Hematopoietic multipotent progenitor cell treated with erythropoietin and hydrocortisone succinate and interleukin-3 and kit ligand, for 6 days (in vitro differentiated cells): ENCODE measurements at places on chromosomes 7 and 10.

GRCh38 chr10:80436446-80437098, 17.5 kb upstream of the TSPAN14 start:
- no peak for DNase-seq

- no peak for DNase-seq
Measured at GRCh38 chr7:96718107-96719003, 8.7 kb upstream of the SEM1 start.

GRCh38 chr7:125278318-125278717, 348.7 kb upstream of the POT1 start:
- no peak for DNase-seq

DNA sequence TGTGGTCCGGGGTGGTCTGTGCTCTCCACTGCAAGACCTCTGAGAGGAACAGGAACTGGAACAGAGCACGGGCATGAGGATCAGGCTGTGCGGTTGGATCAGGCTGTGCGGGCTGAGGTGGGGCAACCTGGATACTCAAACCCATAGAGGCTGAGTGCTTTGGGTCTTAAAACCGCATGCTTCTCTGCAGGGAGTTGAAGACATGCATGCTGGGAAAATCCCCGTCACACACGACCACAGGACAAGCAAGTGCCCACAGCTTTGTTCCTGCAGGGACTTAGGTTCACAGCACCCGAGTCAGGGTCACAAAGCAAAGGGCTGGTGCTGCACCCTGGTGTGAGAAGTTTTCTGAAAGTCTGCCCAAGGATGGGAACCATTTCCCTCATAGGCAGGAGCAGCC, 221.2 kb downstream of the ZMYND11 start:
- DNase-seq: no peak

DNA sequence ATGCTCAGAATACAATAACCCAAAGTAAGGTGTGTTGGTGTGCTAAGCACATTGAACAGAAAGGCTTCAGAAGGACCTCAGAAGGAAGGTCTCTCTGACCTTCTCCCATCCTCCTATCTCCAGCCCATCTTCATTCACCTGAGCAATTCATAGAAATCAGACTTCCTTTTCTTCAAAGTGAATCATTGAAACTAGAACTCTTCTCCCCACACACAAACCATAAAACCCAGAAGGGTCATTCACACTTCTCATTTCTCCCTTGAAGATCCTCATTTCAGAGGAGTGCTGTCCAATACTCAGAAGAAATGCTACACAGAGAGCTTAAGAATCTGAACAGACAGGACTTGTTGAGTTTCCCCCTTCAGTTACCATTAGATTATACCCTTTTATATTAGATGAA, 89.5 kb downstream of the VWDE start:
- no peak for DNase-seq

DNA sequence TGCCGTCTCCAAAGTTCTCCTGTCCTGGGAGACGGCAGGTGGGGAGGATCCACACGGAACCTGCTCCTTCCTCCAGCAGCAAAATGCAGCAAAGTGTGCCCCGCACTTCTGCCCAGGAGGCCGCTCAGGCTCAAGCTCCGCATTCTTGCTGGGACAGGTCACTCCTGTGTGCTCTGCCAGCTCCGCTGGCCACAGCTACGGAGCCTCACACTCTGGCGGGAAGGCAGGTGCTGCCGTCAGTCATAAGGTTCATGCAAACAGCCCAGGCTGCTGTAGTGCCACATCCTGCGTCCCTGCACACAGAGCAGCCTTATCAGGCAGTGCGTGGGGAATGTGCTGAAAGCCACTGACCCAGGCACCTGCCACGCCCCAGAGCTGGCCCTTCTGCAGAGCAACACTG, 22.4 kb downstream of the ADGRA1 start:
- DNase-seq: no peak
